Stimulated activated CD4-positive, alpha-beta T cell treated with anti-CD3 and anti-CD28 coated beads, Interleukin-2, amount 100 ng/mL, for 24 hours (primary cell): ENCODE measurements at places on chromosomes 6 and 20.

- peak; percentile 26 for DNase-seq
Observed at GRCh38 chr20:46767127-46767761, 57.8 kb downstream of the SLC2A10 start.

DNA sequence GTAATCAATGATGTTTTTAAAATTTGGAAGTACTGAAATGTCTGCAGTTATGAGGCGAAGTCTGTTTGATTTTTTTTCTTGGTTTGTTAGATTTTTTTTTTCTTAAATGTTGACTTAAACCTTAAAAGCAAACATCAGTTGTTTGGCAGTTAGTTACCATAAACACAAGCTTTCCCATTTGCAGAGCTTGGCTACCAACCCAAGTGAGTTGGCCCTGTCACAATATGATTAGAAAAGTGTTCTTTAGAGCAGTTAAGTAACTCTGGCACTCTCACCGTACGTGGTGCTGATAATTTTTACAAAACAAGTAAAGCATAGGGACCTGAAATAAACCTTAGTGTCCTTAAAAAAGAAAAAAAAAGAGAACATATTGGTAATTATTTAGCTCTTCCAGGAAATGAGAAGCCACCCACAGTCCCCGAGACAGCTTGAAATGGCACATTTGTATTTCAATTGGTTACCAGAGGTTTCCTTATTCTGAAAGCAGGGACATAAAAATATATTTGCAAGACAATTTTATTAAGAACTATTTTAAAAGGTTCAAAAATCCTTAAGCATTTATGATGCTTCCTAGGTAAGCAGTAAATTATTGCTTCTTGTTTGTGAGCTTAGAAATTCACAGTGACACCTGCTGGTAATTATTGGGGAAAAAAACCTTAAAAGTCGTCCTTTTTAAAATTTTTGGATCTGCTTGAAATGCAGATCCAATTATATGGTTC, 3.9 kb downstream of the HEY2 start:
- no peak for DNase-seq

DNA sequence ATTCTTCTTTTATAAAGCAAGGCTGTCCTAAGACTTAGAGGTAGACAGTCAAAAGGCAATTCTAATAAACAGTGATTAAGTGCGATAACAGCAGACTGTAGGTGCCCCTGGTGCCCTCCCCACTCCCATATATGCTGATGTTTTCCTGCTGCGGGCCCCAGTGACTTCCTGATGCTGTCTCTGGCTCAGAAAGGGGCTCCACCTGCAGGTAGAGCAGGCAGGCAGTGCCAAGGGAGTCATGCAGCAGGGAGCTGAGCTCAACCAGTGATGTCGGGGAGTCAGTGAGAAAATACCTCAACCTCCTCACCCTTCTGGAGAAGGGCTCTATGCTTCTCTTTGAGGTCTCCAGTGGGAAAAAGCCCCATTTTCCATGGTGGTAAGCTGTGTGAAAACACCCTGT, 126.7 kb upstream of the SSTR4 start:
- no peak for DNase-seq

DNA sequence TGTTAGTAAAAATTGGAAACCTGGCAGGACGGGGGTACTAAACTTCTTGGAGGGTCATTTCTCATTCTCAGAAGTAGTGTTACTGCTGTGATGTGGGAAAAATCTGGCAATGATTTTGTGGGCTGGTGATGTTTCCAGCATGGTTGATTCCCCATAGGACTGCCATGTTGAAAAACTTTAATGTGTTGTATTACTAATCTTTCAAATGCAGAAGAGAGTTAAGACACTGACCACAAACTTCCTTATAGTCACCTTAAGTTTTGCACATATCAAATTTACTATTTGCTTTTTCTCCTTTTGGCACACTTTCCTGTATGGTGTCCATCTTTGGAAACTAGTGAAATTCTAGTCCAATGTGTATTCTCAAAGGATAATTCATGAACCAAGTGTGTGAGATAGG, 236.2 kb upstream of the TAB2 start:
- DNase-seq, result no peak

DNA sequence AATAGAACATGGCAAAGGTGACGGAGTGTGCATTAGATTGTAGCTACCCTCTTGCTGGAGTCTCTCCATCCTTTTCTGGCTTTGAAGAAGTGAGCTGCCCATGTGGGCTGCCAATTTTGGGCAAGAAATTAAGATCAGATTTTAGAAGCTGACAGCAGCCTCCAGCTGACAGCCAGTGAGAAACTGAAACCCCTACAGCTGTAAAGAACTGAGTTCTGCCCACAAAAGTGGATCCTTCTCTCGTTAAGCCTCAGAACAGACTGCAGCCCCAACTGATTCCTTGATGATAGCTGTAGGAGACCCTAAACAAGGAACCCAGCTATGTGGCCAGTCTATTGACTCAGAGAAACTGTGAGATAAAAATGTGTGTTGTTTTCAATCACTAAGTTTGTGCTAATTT, 134.1 kb downstream of the CD109 start:
- DNase-seq, result no peak

- no peak for DNase-seq
Observed at GRCh38 chr20:53751620-53752318, 158.1 kb upstream of the ZNF217 start.

- DNase-seq, result no peak
Observed at GRCh38 chr6:17716221-17716620, 9.5 kb upstream of the NUP153 start.

DNA sequence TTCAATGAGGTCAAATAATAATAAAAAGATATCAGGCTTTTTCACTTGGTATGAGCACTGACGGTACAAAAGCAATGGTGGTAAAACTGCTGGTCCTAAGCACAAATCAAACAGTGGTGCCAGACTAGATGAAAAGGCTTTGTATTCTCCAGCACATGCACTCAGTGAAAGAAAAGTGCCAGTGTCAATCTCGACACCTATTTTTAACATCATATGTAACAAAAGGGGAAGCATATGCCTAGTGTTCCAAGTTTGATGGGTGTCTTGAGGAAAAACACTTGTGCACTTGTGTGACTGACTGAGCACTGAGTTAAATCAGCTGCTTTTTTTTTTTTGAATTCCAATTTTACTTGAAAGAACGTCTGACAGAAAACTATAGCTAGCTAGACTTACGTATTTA, 27.3 kb downstream of the MED23 start:
- no peak for DNase-seq

DNA sequence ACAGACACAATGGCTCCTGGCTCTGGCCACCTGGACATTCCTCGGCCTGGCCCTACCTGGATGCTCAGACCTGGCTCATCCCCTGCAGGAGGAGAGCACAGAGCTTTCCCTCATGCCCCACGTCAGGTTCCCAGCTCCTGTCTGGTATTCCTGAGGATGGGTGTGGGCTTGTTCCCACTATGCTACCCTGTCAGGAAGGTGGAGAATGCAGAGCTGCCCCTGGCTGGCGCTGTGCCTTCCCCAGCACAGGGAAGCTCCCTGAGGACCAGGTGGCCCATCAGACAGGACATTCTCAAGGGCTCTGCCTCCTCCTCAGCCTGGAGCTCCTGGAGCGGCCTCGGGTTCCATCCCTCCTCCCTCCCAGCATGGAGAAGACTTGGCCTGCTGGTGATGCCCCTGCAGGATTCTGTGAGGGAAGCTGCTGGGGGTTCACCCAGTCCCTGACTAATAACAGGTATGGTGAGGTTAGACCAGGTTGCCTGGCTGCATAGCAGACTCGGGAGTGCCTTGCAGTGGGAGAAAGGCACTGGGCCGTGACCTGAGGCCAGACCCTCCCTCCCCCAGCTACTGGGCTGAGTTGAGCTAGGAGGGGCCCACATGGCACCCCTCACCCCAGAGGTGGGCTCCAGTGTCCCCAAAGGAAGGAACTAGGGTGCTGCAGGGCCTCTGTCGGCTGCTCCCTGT, 156.0 kb upstream of the MLN start:
- no peak for DNase-seq

GRCh38 chr20:41697861-41698559, 79.8 kb upstream of the CHD6 start:
- no peak for DNase-seq

GRCh38 chr20:11156922-11157321, 483.1 kb upstream of the JAG1 start:
- no peak for DNase-seq

- DNase-seq, result no peak
Observed at GRCh38 chr20:32623667-32624157, 38.6 kb upstream of the NOL4L start.

- no peak for DNase-seq
Observed at GRCh38 chr20:49478266-49478665, 4.2 kb downstream of the KCNB1 start.

- no peak for DNase-seq
Observed at GRCh38 chr6:77401231-77401630, 62.1 kb downstream of the HTR1B start.

GRCh38 chr20:57080796-57081195, 185.6 kb downstream of the BMP7 start:
- no peak for DNase-seq

DNA sequence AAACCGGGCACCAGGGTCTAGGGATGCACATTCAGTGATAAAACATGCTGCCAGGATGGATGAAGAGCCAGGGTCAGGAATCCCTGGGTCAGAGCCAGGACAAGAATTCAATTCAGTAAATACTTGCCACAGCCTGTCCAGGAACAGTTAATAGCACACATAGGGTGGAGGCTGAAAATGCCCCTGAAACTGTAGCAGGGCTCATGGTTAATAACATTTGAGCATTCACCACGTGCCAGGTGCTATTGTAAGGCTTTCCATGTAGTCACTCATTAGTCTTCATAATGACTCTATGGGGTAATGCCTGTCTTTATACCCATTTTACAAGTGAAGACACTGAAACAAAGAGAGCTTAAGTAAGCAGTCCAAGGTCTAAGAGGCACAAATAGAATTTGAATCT, 296.3 kb downstream of the LRFN2 start:
- DNase-seq, result no peak

- DNase-seq, result no peak
Observed at GRCh38 chr6:3617681-3618311, 133.7 kb downstream of the PXDC1 start.

DNA sequence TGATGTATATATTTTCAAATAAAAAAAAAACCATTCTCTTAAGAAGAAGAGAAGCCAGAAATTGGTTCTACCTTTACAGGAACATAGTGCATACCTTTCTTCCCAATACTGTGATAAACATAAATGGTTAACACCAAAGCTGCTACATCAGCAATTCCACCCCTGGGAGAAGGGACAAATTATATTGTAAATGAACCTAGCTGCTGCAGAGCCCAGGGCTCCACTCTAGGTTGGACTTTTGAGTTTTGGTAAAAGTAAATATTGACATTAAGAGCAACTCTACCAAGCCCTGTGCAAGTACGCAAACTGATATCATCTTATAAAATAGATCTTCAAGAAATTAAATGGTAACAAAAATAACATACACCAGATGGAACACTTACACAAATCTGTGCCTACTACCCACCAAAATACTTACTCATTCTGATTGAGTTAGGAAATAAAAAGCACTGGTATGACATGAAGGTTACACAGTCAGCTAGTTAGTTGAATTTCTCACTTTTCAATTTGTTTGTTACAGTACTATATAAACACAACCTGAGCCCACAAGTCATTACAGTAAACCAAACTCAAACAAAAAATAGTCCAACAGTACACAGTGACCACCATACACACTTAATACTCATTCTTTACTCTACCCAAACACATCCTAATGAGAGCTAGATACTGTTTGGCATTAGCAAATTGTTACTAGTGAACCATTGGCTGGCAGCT, 223.3 kb upstream of the HEY2 start:
- DNase-seq, result no peak

- peak; percentile 42 for DNase-seq
Observed at GRCh38 chr6:135163440-135163738, 17.7 kb upstream of the MYB start.

DNA sequence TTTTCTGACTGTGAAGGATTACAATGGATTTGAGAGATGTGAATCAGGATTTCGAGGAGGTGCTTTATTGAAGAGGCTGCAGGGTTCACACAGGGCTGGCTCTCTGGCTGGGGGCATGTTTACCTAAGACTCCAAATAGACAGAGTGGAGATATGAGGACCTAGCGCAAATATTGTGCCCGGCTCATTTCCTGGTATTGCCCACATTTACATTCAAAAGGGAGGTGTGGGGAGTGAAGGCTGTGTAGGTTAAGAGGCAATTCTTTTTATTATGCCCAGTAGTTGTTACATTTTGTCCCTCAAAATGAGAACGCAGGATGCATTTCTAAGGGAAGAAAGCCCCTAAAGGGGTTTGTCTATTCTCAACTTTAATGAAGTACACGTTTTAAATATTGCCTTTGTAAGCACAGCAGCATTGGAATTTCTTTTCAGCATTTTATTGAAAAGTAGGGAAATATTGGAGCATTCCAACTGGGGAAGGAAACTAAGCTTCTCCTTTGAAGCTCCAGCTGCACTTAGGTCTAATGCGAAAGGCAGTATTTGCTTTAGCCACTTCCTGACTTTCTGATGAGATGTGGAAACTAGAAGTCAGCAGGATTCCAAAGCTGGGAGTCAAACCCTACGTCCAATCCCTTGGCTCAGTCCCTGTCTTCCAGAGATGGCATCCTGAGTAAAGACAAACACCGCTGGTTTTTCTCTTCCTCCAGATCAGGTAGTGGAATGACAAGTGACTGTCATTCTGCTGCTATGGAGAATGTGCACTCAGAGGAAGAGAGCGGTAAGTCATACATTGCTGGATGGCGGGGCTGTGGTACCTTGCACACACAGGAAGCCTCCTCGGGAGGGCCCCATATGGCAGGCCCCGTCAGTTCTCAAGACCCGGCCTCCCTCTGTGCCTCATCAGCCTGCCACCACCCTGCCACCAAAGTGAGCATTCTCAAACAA, 70.7 kb downstream of the MYB start:
- DNase-seq, result no peak

DNA sequence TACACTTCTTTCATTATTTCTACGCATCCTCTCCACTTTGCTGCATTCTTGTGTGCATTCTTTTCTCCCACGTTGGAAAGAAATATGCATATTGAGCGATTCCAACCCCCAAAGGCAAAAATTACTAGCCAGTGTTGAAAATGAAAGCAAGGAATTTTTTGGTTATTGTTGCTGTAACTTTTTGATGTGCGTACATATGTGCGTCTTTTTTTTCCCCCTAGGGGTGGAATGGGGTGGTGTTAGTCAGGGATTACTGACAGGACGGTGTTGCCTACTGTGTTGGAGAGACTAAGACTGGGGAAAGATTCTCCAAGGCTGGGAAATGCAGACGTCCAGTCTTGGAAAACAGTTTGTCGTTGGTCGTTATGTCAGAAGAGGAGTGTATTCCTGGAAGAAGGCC, 44.2 kb upstream of the ESR1 start:
- no peak for DNase-seq

GRCh38 chr6:723540-723939, 30.6 kb upstream of the EXOC2 start:
- no peak for DNase-seq

DNA sequence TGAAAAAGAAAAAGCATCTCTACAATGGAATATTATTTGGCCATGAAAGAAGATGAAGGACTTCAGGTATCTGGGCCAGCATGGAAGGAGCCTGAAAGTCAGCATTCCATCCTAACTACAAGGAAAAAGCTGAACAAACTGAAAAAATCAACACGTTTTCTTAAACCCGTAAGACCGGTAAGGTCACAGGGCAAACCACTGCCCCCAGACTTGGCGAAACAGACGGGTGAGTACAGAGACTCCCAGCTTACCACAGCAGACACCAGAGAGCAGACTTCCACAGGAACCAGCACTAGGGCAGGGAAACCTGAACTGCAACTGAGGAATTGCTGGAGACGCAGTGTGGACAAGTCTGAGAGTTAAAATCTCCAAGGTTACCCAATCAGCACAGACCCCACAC, 31.4 kb downstream of the BEND3 start:
- DNase-seq, result no peak
